ENCODE measurements at places on chromosomes 6 and 20.

DNA sequence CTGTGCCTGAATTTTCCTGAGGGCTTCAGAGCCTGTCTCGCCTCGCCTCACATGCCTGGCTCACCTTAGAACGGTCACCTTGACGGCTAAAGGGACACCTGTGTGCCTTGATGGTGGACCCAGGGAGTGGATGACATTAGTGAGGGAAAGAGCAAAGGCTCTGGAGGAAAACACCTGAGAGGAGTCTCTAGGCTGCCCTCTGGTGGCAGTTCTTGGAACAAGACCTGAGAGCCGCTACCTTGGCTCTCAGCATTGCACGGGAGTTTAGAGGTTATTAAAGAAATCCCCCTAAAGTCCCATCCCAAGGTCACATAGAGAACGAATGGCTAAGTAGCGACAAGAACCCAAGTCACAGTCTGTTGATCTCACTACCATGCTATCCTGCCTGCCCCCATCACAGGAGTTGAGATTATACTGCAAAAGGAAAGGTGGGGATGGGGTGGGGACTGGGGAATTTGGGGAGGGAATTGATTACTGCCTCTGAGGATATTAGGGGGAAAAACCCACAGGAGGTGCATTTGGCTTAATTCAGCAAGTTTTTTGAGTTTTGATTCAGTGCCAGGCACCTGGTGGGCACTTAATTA is 7.9 kb upstream of the CDSN start:
- DNase-seq, result peak; percentile 20

DNA sequence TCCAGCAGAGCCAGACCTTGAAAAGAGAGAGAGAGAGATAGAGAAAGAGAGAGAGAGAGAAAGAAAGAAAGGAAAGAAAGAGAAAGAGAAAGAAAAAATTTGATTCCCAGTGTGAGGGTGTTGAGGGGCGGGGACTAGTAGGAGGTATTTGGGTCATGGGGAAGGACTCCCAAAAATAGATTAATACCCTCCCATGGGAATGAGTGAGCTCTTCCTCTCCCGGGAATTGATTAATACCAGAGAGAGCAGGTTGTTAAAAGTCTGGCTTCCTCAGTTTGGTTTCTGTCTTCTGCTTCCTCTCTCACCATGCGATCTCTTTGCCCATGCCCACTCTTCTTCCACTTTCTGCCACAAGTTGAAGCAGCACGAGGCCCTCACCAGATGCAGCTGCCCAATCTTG is 28.8 kb upstream of the CFAP206 start:
- no peak for DNase-seq

DNA sequence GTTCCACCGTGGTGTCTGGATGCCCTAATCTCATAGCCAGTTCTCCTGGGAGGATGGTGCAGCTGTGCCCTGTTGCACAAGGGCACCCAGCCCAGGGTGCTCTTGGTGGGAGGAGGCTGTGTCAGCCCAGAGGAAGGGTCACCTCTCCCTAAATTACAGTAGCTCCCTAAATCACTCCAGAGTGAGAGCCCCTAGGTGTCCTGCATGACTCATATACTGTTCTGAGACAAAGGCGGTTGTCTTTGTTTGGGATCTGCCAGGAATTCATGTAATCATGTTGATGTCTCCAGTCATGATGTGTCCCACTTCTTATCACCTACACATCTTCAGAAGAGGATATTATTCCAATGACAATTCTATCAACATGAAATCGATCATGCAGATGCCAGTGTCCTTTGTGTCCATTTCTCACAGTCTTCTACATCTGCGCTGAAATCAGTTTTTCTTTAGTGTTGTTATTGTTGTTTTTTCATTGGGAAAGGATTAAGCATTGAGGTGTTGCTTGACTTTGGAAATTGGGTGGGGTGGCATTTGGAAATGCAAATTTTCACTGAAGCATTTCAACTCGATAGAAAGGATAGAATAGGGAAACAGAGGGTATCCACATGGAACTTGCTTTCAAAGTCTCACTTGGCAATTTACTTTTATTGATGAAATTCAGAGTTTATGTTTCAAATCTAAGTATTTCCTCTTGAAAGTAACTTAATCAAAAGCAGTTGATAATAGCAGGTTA is 19.5 kb downstream of the PERP start:
- DNase-seq, result no peak

DNA sequence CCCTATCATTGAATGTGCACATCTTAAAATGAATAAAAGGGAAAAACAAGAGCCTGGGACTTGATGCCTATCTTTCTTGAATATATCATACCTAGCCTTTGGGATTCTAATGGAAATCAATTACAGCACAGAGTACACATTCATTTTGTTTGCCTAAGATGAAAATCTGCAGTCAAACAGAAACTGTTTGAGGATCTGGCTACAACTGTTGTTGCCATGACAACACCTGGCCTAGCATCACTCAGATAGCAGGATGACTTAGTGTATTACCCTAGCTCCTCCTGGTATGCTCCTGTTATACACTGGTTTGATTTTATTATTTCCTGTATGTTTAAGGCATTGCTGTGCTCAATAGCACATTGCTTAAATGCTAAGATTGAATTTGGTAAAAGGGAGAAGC is 71.5 kb upstream of the LAMP5 start:
- no peak for DNase-seq

GRCh38 chr20:63553933-63554290 is at the start of gene FNDC11:
Gene FNDC11 (plus strand): TSS chr20:63554159. CDS start chr20:63555664, 1,505 bp downstream.
- DNase-seq, result no peak

GRCh38 chr20:30593572-30593971 is 663.9 kb upstream of the DEFB115 start:
- DNase-seq, result no peak

- DNase-seq, result no peak
Observed at GRCh38 chr6:28907394-28907793, 16.4 kb downstream of the TRIM27 start.

DNA sequence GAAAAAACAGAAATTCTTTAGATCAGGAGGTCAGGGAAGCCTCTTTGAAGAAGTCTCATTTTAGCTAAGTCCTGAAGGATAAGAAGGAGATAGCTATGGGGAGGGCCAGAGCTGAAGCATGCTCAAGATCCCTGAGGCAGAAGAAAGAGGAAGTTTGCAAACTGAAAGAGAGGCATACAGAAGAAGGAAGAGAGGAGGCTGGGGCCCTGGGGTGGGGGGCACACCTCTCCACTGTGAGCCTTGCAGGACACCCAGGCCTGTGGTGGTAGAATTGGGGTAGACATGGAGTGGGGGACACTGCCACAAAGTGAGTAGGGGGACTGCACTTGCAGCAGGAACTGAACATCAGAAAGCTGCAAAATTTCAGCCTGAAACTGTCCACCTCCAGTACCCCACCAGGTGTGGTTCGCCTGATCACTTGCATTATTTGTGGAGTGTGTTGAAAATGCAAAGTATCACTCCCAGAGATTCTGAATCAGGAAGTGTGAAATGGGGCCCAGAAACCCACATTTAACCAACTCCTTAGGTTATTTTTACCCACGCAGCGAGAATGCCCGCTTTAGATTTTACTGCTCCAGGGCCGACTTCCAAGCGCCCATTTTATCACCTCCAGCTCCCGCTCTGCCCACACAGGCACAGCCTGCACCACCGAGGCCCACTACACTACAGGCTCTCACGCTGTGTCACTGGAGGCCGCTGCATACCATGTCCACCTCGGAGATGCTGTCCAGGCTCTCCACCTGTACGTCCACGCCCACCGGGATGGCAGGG is 44.0 kb downstream of the GABRR2 start:
- DNase-seq, result no peak

DNA sequence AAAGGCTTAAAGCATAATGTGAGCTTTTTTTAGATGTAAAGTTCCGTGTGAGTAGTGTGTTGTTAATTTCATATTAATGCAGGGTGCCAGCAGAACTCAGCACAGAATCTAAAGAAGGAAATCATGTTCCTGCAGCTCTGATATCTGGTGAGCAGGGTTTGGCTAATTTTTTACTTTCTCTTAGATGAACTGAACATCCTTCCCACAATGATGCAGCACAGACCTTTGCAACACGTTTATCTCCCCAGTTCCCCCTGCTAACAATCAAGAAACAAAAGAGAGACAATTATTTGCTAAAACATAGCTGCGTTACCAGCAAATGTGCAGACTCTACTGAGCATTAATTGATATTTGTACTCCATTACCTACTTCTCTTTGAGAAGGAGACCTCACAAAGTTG is 39.1 kb upstream of the ATXN1 start:
- DNase-seq, result no peak

DNA sequence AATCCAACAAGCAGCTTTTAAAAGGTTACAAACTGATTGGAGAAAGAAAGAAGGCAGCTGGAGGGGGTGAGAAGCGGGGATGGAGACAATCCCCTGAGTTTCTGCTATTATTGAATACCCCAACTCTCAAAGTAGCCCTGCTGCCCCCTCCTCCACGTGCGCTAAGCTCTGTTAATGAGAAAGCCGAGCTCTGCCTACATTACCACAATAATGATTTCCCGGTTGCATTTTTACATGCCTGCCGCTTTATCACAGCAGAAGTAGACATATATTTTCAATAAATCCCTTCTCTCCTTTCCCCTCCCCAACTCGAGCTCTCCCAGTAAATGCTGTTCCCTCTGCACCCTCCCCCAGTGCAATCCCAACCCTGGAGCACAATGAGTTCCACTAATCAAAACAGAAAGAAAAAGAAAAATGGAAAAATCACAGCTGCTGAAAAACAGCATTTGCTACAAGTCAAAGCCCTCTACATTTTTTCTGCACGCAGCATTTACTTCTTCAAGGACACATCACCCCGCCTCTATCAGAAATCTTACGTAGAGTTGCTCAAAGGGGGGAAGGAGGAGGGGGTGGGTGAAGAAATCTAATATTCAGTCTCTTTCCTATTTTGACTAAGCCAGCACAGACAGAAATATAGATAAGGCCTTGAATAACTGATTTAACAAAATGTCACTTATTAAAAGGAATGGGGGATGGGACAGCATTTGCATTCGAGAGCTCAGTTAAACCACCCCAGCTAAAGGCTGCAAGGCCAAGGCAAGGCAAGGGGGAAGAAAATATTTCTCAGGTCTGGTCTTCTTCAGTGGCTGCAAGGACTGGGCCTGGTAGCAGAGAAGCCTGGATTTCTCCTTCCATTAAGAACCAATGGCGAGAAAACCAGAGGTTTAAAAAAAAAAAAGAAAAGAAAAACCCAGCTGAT is 10.7 kb downstream of the TRERF1 start:
- DNase-seq, result no peak

GRCh38 chr6:3453413-3454272 is 3.2 kb downstream of the SLC22A23 start:
- DNase-seq, result no peak

- peak; percentile 61 for DNase-seq
Observed at GRCh38 chr6:82711971-82712370, 348.4 kb downstream of the TPBG start.

- DNase-seq, result no peak
Observed at GRCh38 chr6:136640132-136640915, 90.1 kb upstream of the MAP7 start.

DNA sequence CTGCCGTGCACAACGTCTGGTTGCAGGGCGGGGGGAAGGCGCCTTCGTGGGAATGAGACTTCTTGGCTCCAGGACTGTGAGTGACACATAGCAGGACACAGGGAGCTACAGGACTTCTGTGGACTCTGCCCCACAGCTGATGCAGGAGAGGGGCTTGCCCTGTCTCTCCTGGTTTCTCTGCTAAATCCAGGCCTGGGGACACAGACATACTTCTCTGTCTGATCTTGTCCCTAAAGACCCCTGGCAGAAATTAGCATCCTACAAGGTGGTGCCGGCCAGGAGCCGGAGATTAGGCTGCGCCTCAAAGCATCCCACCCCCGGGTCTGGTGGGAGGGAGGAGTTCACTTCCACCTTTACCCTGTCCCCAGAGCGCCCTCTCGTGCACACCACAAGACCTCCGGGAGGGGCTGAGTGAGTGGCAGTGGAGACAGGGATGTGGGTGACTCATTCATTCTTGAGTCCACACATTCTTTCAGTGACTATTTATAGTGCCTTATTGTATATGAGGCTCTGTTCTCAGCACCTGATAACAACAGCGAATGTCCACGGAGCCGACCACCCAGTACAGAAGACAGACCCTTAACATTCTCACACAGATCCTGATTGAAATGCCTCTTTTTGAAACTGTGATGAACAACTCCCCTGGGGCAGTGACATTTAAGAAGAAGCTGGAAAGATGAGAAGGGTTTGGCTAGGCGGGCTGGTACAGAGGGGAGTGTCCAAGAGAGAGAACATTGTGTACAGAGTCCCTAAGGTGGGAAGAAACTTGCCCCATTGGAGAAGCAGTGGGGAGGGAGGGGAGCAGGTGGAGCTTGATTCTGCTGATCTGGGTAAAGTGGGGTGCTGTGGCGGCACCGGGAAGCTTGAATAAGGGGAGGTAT is 39.0 kb downstream of the GMPR start:
- no peak for DNase-seq

DNA sequence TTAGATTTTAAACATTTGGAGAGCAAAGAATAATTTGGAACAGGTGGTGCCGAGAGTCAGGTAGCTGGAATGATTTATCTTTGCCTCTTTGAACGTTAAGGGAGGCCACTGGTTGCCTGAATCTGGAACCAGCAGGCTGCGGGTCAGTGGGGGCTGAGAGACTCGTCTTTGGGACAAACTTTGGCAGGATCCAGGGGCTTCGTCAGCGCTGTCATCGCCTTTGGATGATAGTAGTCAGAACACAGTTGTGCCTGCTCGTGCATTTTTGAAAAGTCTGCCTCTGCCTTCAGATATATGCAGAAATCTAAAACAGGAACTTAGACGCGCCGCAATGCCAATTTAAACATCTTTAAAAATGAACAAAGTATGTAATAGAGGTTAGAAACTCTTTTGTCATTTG is 5.0 kb downstream of the EYA2 start:
- DNase-seq, result no peak

DNA sequence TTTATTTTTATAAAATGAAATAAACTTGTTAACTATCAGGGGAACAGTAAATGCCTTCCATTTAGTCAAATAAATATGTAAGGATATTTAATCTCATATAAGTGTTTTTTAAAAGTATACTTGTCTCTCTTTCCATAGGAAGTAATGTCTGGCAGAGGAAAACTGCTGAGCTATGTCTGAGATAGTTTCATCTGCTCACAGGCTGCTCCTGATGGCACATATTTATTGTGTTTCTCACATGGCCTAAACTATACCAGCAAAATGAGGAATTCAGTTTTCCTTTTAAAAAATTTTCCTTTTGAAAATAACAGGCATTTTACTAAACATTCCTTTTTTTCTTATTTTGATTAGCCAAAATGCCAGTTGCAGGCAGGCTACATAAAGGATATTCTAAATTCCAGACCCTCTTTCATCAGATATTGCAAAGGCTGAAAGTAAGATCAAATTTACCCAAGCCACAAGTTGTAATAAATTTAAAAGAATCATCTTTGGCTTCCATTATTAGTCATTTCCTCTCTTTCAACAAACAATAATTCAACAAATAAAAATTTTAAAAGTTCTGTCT is 60.1 kb upstream of the RNF146 start:
- no peak for DNase-seq

GRCh38 chr20:25749649-25750048 is 53.0 kb upstream of the ZNF337 start:
- no peak for DNase-seq

- DNase-seq, result no peak
Observed at GRCh38 chr20:25218109-25218486, 22.6 kb downstream of the ENTPD6 start.

- DNase-seq, result peak; percentile 33
Observed at GRCh38 chr6:138188278-138188941, 26.7 kb downstream of the ARFGEF3 start.
